ENCODE measurements at places on chromosomes 7 and 10.

GRCh38 chr7:76231071-76231470 is 29.4 kb downstream of the SRRM3 start:
- no peak for DNase-seq

DNA sequence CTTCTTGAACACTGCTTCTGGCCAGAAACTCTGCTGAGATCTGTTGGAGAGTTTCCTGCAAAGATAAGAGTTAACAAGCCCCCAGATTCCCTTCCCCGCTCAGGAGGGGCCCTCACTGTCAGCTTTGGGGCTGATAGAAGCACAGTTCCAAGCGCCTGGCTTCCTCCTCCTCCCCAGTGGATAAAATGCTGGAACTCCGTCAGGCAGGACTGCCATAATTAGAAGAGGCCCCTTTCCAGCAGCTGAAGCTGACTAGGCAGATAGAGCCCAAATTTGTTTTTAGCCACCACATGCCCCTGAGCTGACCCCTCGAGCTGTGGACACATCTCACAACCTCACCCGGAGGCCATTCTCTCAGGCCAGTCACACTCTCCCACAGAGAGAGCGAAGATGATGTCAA is 89.4 kb downstream of the TBXAS1 start:
- DNase-seq, result no peak

GRCh38 chr7:7766671-7767070 is 48.3 kb upstream of the RPA3 start:
- DNase-seq, result no peak

DNA sequence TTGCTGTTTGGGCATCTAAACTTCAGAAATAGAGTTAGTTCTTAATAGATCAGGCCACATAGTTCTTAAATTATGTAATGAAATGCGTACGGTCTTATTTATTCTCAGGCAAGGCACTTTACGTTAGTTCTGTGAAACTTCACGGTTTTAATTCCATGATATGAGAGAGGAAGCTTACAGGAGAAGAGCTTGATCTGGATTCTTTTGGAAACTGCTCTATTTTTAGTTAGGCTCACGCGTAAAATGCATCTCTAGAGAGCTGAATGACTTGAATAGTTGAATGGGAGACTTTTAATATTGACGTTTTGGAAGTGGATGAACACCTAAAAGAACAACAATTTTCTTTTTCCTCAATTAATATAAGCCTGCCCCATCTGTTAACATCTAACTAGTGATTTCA is 71.1 kb downstream of the PRKG1 start:
- DNase-seq, result no peak

DNA sequence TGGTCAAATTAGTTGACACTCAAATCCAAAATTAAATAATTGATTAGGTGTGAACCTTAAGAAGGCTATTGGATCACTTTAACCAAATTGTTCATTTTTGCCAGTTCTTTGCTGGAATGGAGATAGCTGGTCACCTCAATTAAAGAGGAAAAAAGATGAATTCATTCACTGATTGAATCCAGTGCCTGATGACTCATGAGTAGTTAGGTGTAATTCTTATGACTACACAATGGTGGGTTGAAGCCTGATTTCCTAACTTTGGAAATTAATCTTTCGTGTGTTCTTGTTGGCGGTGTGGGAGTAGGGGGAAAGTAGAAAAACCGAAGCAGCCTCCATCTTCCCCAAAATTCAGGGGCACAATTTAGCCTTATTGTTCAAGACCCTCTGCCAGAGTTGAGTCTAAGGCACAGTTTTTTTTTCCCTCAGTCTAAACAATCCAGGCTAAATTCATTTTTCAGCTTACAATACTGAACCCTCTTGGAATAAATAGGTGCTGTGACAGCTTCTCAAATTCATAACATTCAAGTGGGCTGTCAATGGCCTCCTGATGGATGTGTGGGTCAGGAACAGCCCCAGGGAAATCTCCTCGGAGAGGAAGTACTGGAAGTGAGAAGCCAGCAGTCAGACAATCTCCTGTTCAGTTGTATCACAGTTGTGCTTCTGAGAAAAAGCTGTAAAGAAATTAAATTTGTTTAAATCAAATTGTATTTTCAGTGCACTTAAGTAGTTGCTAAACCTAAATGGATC is 356.6 kb downstream of the BBS9 start:
- no peak for DNase-seq

- no peak for DNase-seq
Measured at GRCh38 chr7:92994901-92995300, 122.9 kb downstream of the SAMD9 start.
